SJSA1 (cell line): ENCODE measurements at places on chromosomes 5 and 9.
A peak's percentile ranks its signal among the peaks of the same experiment; 100 is the strongest.

DNA sequence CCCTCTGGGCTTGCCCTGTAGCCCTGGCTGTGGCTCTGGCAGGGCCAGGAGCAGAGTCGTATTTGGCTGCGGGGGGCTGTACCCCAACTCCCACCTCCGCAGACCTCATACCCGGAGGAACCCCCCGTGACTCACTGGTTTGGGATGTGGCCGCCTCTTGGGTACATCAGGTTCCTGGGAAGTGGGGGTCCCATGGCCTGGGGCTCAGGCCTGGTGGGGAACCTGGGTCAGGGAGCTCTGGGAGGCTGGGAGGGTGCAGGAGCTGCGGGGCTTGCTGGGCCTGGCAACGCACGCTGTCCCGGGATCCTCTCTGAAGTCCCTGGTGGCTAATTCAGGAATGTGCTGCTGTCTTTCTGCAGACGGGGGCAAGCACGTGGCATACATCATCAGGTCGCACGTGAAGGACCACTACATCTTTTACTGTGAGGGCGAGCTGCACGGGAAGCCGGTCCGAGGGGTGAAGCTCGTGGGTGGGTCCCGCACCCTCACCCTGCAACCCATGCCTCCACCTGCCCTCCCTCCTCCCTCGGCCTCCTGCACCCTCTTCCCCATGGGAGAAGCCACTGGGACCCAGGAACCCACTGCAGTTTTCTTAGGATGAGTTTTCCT lies 2.4 kb downstream of the LCN1 start:
- DNase-seq, result peak; percentile 32

DNA sequence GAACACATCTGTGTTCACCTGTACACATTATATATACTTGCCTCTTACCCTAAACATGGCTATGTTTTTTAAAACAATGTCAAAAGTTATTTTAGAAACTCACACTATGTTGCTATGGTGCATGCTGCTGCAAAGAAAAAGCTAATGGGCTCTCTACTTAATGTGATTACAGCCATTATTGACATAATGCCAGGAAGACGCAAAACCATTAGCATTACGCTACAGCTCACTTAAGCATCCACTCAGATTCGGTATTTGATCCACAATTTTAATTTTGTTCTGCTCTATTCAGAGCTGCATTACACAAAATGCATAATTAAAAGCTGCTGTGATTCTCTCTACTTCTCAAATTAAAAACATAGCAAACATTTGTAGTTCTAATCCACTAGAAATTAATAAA lies 395.2 kb downstream of the BNC2 start:
- DNase-seq, result no peak

GRCh38 chr5:37283214-37283820 lies 34.1 kb upstream of the CPLANE1 start:
- no peak for DNase-seq

DNA sequence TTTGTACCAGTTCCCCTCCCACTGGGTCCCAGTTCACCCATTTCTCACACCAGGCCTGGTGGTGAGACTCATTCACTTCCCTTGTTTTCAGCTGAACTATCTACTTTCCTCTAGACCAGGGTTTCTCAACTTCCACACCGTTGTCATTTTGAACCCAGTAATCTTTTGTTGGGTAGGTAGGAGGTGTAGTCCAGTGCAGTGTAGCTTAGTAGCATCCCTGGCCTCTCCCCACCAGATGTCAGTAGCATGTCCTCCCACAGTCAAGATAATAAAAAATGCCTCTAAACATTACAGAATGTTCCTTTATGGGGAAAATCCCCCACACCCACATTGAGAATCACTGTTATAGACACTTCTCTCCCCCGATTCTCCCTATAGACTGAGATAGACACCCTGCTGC lies 299.1 kb downstream of the EPB41L4A start:
- DNase-seq, result no peak

DNA sequence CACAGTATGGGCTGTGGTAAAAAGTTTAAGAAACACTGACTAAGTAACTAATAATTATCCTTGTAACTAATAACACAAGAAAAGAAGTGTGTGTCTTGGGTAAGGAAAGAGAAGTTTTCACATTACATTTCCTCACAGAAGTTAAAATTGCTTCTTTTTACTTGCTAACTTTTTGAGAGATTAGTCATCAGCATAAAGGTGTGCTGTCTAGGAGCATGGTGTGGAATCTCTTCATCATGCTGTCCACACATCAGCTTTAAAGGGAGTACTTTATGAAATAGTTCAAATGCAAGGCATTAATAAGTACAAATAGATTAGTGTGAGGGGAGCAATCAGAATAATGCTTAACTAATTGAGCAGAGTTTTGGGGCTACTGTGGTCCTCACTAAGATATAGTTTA lies 29.8 kb downstream of the WDR36 start:
- DNase-seq, result no peak

DNA sequence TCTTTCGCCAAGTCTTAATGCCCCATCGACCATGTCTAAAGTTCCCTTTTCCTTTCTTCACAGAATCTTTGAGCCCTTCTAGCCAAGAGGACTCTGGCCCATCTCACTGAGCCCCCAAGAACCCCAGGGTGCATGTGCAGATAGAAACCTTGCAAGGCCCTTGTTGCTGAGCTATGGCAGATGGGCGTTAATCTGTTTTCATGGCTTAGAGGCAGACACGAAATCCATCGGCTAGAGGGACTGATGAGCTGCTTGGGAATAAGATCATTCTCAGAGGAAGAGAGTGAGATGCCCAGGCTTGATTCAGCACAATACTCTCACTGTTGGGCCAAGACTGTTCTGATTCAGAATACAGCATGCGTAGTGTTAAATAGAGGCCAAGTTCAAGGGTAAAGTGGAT lies 262.5 kb upstream of the C9orf72 start:
- DNase-seq, result no peak

GRCh38 chr9:72557549-72557948 lies 36.1 kb downstream of the TMC1 start:
- DNase-seq, result peak; percentile 76

- DNase-seq, result no peak
These were observed 22.7 kb upstream of the LECT2 start for GRCh38 chr5:135977375-135977928.

- DNase-seq, result no peak
These were observed 616.2 kb downstream of the DNAH5 start for GRCh38 chr5:13328316-13328715.

GRCh38 chr5:153798830-153799229 lies 239.9 kb downstream of the FAM114A2 start:
- DNase-seq, result no peak

- no peak for DNase-seq
These were observed 373.6 kb downstream of the NTRK2 start for GRCh38 chr9:85042981-85043647.

DNA sequence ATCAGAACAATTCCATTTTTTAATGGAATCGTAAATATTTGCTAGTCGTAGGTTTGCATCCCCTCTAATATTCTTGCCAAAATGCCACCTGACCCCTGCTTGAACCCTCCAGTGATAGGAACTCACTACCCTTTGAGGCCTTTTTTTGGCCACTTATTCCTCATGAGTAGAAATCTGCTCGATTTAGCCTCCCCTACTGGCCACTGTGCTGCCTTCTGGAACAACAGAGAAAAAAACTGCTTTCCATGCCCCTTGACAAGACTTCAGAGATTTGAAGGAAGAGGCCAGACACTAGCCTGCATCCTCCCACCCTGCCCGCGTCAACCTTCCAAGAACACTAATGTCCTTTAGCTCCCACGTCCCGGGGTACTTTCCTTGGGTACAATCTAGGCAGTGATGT lies 4.1 kb downstream of the CCDC69 start:
- no peak for DNase-seq

- no peak for DNase-seq
These were observed 15.8 kb downstream of the ERGIC1 start for GRCh38 chr5:172849606-172850453.

GRCh38 chr5:1019001-1019905 lies 10.7 kb downstream of the NKD2 start:
- no peak for DNase-seq

GRCh38 chr5:56827049-56827448 lies 11.7 kb downstream of the MAP3K1 start:
- no peak for DNase-seq

- DNase-seq, result no peak
These were observed 25.8 kb downstream of the SH3PXD2B start for GRCh38 chr5:172428224-172429166.

- no peak for DNase-seq
These were observed 25.3 kb downstream of the FAM240B start for GRCh38 chr9:38694676-38695075.

DNA sequence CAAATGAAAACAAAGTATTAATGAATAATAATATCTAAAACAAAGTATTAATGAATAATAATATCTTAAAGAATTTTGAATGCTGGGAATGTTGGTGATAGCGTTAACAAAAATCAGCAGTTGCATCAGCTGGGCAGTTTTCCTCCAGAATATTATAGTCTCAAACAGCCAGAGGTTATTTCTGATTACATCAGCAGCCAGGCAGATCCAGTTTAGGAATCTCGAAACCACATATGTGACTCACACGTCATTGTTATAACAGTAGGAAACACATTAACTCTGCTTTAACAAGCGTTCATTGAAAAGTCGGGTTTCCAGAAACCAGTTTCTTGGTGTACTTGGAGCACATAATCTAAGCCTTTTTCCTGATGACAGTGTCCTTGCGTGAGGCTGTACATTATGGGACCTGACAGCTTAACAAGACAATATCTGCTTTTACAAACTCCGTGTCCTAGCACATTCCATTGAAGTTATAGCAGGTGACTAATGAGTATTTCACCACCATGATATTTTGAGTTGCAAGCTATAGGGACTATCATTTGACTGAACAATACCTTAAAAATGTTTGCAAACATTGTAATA lies 559.5 kb upstream of the KLF4 start:
- peak; percentile 57 for DNase-seq

- peak; percentile 40 for DNase-seq
These were observed 17.9 kb downstream of the TPPP start for GRCh38 chr5:675111-675870.

- no peak for DNase-seq
These were observed 437.5 kb downstream of the TMEM232 start for GRCh38 chr5:110288766-110289511.

DNA sequence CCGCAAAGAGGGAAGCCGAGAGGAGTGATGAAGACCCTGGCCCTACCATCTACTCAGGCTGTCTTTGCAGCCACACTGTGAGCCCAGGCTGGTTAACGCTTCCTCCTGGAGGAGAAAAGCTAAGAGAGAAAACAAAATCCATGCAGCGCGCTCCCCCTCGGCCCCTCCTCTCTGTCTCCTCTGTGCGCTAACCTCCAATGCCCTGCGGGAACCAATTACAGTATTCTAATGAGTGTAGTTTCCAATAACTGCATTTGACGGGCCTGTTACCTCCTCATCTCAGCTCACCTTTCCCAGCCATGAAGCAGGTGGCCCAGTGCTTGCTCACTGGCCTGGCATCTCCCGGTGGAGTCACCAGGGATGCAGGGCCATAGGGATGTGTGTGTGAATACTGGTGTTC lies 565.5 kb downstream of the EBF1 start:
- DNase-seq, result no peak

GRCh38 chr5:136054142-136055019 lies 25.6 kb downstream of the TGFBI start:
- no peak for DNase-seq

GRCh38 chr9:38215465-38215864 lies 146.4 kb upstream of the SHB start:
- no peak for DNase-seq

- no peak for DNase-seq
These were observed 28.7 kb upstream of the SNX24 start for GRCh38 chr5:122816756-122817155.

DNA sequence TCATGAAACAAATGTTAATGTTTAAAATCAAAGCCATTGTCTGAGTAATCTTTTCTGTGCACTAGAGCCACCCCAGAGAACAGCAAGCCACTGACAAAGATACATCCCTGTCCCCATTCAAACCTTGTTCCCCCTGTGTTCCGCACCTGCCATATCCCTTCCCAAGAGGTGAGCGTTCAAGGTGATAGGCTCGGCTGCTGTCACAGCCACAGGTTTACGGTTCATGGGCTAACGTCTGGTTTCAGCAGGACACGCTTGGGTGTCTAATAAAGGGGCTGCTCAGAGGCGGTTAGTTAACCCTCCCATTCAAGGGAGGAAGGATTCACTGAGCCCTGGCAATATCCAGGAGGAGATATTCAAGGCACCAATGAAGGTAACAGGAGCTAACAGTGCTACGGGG lies 24.5 kb upstream of the LAMC3 start:
- no peak for DNase-seq

DNA sequence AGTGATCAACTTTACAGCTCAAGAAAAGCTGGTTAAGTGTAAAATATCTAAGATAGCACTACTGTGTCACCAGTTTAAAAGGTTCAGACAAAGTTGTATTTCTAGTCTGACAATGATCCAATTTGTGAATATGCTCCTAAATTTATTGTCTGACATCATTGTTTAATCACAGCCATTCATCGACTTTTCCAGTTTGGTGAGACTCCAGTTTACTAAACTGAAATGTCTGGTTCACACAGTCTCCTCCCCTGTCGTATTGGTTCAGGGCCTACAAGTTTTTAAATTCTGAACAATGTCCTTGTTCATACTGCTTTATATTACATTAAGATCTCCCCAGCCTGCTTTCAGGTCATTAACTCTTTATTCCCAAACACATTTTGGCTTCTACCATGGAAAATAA lies 161.4 kb downstream of the CHSY3 start:
- no peak for DNase-seq

DNA sequence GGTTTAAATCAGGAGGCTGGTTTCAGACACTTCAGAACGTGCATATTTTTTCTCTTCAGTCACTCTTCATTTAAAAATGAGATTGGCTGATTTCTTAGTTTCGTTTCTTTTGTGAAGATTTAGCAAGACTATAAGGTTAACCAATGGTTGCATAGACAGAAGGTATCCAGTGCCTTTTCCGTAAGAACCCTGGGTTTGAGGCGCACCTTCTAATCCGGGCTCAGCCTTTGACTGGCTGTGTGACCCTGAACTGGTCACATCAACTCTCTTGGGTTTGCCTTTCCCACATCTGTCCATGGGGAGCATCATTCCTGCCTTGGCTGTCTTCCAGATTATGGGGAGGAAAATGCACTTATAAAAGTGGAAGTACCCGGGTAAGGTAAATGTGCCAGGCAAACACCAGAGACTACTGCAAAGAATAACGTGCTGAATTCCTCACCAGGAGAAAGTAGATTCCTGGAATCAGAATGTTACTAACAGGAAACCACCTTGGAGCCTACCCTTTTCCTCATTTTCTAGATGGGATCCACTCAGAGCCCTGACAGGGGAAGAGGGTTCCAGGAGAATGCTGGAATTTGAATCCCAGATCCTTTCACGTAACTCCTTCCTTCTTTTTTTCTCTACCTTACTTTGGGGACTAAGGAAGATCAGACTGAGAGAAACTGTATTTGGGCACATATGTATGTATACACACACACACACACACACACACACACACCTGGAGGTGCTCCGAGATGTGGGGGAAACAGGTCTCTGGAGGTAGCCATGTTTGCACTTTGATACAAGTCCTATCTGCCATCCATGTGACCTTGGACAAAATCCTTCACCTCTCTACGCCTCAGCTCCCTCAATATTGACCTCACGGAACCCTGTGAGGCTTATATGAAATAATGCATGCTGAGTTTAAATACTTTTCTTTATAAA lies 6.8 kb downstream of the HAND1 start:
- no peak for DNase-seq
